ENCODE measurements at places on chromosomes 1 and 21.

GRCh38 chr1:178933105-178933561 lies 62.3 kb upstream of the ANGPTL1 start:
- no peak for DNase-seq

- no peak for DNase-seq
These were observed 577 bp downstream of the IKBKE start for GRCh38 chr1:206470692-206471414.

DNA sequence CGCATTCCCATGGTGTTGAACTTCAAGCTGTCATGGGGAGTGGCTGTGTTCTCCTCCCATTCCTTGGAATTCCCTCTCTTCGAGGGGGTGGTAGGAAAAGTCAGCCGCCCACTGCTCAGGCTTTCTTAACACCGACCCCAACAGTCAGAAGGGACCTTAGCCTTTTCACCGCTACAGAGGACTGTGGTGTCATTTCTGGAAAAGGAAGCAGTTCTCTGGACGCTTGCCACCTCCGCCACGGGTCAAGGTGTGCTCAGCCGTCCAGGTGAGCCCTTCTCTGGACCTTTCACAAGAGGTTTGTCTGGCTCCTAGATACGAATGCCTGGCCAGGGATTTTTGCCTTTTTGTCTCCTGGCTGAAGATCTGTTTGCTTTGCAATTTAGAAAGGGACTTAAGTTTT lies 31.8 kb downstream of the CLIC6 start:
- DNase-seq: no peak

DNA sequence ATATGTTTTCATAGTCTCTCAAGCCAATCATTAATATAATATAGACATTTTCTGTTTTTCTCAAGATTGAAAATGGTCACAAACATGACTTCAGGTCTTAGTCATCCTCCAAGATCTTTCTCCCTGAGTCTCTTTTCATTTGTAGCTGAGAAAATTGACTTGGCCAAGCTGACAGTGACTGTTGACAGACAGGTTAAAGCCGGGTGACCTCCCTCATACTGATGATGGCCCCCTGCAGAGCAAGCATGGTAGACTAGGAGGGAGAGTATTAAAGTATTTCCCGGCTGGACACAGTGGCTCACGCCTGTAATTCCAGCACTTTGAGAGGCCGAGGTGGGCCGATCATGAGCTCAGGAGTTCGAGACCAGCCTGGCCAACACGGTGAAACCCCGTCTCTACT lies 6.8 kb upstream of the KIAA1614 start:
- DNase-seq: no peak

GRCh38 chr1:53754484-53755312 lies 15.7 kb upstream of the GLIS1 start:
- peak; percentile 9 for DNase-seq

- no peak for DNase-seq
These were observed 26.4 kb upstream of the IGSF3 start for GRCh38 chr1:116693759-116694480.

DNA sequence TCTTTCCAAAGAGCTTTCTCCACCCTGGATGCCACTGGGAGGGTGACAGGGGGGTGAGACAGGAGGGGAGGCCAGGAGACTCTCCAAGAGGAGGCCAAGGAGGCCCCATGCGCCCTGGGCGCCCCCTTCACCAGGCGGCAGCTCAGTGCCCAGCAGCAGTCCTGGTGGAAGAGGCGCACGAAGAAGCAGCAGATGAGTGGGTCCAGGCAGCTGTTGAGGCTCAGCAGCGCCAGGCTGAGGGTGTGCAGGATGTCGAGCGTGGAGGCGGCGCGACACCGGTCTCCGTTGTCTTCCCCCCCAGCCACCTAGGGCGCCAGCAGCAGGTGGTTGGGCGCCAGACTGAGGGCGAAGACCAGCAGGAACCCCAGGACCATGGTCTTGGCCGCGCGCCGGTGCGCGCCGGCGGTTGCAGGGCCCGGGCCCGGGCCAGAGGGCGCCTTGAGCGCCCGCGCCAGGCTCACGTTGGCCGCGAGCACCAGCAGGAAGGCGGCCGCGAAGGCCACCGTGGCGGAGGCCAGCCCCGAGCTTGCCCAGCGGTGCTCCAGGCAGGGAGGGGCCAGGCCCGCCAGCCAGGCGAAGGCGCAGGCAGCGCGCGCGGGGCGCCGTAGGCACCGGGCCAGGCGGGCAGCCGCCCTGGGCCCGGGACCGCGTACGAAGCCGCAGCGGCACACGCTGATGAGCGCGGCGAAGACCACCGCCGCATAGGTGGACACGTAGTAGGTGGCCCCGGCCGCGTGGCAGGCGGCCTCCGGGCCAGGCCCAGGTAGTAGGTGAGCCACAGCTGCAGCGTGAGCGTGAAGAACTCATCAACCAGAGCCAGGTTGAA lies 8.6 kb downstream of the TMEM35B start:
- no peak for DNase-seq

GRCh38 chr1:204409123-204409522 lies 2.5 kb downstream of the PPP1R15B start:
- DNase-seq: no peak

DNA sequence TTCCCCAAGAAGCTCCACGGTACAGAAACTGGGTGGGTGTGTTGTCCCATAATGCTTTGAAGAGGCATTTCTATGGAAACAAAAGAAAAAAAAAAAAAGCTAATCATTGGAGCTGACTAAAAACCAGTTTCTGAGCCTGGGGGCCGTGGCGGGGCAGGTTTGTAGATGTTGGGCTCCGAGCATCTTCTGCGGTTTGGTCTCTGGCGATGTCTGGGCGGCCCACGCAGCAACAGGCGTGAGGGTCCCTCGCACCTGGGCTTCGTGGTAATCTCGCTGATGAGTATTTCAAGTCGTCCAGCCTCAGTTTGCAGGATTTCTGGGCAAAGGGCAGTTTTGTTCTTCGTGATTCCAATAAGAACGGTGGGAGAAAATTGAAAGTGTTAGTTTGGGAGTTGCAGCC lies 6.8 kb downstream of the TP73 start:
- no peak for DNase-seq

DNA sequence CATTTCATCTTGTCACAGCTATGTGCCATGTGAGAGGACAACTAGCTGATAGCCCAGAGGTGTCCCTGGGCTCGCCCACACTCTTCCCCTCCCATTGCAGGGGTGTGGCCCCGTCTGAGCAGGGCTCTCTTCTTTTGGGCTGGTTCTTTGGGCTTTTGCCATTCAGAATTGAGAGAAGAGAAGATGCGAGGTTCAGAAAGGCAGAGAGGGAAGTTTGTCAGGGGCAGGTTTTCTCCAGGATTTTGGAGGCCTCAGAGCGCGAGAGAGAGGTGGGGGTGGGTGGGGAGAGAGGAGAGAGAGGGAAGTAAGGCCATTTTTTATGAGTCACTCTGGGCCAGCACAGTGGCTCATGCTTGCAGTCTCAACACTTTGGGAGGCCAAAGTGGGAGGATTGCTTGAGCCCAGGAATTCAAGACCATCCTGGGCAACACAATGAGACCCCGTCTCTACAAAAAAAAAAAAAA lies 5.2 kb downstream of the IFI6 start:
- no peak for DNase-seq

- no peak for DNase-seq
These were observed 66.8 kb downstream of the SLC27A3 start for GRCh38 chr1:153842006-153842471.

GRCh38 chr1:59819566-59820438 lies 5.1 kb downstream of the HOOK1 start:
- DNase-seq: no peak

DNA sequence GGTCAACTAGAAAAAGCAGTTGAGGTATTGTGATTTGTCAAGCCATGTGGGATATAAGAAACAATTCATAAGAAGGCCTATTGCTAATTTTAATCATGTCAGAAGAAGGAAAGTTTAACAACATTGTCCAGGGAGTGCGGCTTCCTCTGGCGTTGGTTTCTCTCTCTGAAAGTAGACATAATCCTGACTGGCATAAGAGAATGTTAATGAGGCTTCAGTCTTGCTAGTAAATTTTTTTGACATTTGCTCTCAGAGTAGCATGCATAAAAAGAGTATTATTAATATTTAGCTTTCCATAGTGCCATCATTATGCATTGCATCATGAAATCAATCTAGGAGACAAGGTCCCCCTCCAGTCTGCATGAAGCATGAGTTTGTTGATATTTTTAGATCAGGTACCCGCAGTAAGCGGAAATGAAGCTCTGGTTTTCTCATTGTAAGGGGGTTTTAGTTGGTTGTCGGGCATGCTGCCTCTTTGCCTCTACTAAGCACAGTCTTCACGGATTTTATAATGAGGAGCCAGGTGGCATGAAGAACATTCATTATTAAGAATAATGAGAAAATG lies 12.8 kb upstream of the PRDM2 start:
- no peak for DNase-seq

DNA sequence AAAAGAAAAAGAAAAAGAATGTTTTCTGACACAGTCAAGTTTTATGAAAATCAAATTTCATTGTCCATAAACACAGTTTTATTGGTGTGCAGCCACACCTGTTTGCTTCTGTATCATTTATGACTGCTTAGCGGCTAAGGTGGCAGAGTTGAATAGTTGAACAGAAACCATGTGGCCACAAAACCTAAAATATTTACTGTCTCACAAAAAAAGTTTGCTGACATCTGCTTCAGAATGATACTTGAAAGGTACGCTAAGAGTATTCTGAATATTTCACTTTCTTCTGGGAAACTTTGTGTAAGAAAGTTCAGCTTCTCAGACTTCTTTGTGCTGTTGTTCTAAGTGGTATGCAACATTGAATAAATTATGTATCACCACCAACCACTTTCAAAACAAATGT lies 6.2 kb downstream of the KCNK1 start:
- DNase-seq: no peak

DNA sequence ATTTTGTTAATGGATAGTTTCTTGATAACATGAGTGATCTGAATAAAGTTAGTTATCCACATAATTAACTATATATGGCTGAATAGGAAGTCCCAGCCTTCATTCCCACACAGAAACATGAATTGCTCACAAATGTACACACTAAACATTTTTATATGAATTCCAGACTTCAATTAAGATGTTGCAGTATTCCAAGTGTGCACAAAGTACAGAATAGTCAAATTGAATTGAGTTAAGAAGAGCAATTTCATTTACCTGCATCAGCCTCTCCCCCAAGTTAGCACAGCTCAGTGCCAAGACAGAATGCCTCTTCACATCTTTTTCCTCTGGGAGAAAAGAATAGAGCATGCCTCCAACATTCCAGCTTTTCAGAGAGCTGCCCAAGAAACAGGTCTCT lies 207.0 kb upstream of the SAMSN1 start:
- no peak for DNase-seq

- DNase-seq: no peak
These were observed 2.1 kb upstream of the UBR4 start for GRCh38 chr1:19212167-19212566.

GRCh38 chr21:15045017-15045416 lies 19.8 kb downstream of the NRIP1 start:
- DNase-seq: no peak

- no peak for DNase-seq
These were observed 22.7 kb downstream of the CD55 start for GRCh38 chr1:207344221-207344620.

DNA sequence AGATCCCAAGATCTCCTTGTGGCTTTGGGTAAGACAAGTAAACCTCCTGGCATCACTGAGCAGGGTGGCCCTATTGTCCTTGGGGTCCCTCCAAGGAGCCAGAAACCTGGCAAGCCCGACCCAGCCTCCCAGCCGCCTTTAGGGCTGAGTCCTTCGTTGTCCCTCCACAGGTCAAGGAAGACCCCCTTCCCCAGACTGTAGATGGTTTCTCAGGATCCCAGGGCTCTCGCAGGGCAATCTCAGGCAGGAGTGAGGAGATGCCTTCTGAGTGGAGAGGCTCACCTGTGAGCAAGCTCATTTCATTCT lies 71.6 kb upstream of the CSF3R start:
- DNase-seq: no peak

DNA sequence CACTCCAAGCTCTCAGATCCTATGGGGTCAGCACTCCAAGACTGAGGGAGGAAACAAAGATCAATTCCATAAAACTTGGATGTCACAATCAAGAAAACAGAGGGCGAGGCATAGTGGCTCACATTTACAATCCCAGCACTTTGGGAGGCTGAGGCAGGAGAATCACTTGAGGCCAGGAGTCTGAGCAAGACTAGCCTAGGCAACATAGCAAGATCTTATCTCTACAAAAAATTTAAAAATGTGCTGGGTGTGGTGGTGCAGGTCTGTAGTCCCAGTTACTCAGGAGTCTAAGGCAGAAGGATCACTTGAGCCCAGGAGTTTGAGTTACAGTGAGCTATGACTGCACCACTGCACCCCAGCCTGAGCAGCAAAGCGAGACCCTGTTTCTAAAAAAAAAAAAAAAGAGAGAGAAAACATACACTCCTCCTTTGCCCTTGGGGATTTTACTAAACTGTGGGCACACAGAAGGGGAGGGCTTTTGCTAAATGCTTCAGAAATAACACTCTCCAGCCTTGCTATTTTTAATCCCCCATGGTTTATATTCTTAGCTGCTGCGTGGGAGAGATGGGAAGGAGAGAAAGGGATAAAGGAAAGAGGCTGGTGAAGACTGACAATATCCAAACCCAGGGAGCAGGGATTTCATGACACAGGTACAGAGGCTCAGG lies 18.1 kb downstream of the ARHGEF2 start:
- DNase-seq: no peak

- DNase-seq: no peak
These were observed 2.1 kb upstream of the IPO9 start for GRCh38 chr1:201826830-201827229.

DNA sequence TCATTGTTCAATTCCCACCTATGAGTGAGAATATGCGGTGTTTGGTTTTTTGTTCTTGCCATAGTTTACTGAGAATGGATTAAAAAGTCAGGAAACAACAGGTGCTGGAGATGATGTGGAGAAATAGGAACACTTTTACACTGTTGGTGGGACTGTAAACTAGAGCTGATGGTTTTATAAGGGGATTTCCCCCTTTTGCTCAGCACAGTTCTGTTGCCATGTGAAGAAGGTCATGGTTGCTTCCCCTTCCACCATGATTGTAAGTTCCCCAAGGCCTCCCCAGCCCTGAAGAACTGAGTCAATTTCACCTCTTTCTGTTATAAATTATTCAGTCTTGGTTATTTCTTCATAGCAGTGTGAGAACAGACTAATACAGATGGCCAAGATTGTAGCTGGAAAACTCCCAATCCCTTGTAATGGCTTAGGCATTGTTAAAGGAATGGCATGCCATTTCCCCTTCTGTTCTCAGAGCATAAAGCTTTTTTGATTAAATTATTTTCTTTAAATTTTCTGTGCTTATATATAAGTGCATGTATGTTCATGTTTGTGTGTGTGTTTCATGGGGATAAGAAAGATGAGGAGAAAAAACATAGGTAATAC lies 144.8 kb downstream of the BACH1 start:
- no peak for DNase-seq

DNA sequence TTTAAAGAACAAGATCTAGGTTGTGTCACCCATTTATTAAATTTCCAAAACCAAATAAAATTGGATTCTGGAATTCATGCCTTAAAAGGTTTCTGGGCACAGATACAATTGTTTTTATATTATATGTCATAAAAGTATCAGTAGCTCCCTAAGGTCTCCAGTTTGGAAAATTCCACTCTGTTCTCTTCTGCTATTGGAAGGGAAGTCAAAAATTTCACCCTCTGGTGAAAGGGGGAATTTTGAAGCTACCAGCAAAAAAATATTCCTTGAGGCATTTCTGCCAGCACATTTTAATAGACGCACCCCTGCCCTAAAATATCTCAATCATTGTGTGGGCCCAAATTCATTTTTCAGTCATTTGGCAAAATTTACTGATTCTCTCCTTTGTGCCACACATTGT lies 285.7 kb upstream of the SGIP1 start:
- DNase-seq: no peak

Data from NCI-H1930 (cell line).